ENCODE measurements at places on chromosomes 2 and 18. TPM values are rescaled to one million over a fixed set of nuclear protein-coding genes. Genes with fewer than 3 reads are reported as not detected.

DNA sequence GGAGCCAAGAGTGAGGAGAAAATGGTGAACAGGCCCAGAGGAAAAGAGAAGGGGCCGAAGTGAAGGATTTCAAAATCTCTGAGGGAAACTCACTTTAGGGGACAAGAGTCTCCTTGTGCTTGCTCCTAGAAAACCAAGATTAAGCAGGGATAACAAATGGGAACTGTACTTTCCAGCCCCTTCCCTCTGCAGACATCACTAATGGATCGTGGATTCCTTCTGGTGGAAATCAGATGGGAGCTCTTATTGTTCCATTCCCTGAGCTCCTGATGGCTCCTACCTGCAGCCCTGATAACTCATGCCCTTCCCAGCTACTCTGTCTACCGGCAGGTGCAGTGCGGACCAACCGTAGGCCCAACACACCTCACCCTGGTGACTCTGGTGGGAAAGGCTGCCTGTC lies 20.6 kb upstream of the RESP18 start:
- H3K27ac ChIP-seq, result no peak overlapping the region
- DNase-seq, result no peak
- peaks cover 40% of the 10 kb centered on the region for H3K27me3 ChIP-seq
- H3K36me3 ChIP-seq, result no peaks in the 10 kb centered on the region
- H3K4me1 ChIP-seq, result no peaks in the 10 kb centered on the region
- no peak overlapping the region for H3K4me3 ChIP-seq

DNA sequence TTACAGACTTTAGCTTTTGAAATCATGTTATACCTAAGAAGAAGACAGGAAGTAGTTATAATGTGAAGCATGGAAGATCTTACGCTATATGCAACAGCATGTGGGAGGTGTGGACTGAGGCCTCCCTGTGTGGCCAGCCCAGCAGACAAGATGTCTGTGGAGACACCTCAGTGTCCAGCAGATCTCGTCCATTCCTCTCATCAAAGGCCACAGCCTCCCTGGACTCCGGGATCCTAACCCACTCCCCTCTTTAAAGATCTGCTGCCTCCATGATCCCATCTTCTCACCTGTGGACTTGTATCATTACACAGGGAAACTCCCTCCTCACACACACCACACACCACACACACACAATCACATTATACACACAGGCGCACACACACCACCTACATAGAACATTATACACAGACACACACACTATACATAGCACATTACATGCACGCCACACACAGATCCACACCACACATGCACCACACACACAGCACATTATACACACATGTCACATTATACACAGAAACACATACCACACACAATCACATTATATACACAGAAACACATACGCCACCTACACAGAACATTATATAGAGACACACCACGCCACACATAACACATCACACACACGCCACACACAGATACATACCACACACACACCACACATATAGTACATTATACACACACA lies 89.5 kb downstream of the PXDN start:
- H3K4me3 ChIP-seq, result no peak overlapping the region
- no peak overlapping the region for H3K27ac ChIP-seq
- no peaks in the 10 kb centered on the region for H3K4me1 ChIP-seq
- no peaks in the 10 kb centered on the region for H3K36me3 ChIP-seq

- peak; percentile 78 for DNase-seq
- H3K4me1 ChIP-seq, result peaks cover 38% of the 10 kb centered on the region
- H3K4me3 ChIP-seq, result peak overlapping the region; percentile 52
- peaks cover 10% of the 10 kb centered on the region for H3K36me3 ChIP-seq
- peak overlapping the region; percentile 27 for H3K27ac ChIP-seq
Measured at GRCh38 chr2:238438856-238439849, 12.4 kb downstream of the ASB1 start.

GRCh38 chr2:30421026-30421603 lies 25.9 kb upstream of the LCLAT1 start:
- H3K4me1 ChIP-seq, result peaks cover 54% of the 10 kb centered on the region
- peaks cover 2% of the 10 kb centered on the region for H3K36me3 ChIP-seq
- DNase-seq, result peak; percentile 21

GRCh38 chr2:159138642-159139182 lies 147.8 kb downstream of the WDSUB1 start:
- no peaks in the 10 kb centered on the region for H3K36me3 ChIP-seq
- H3K27me3 ChIP-seq, result no peaks in the 10 kb centered on the region
- no peak for DNase-seq
- no peaks in the 10 kb centered on the region for H3K4me1 ChIP-seq
- H3K4me3 ChIP-seq, result no peak overlapping the region

- H3K4me1 ChIP-seq, result no peaks in the 10 kb centered on the region
- no peaks in the 10 kb centered on the region for H3K27me3 ChIP-seq
- no peaks in the 10 kb centered on the region for H3K36me3 ChIP-seq
- no peak overlapping the region for H3K27ac ChIP-seq
- no peak for DNase-seq
Measured at GRCh38 chr2:3487028-3487425, 32.3 kb downstream of the ADI1 start.

DNA sequence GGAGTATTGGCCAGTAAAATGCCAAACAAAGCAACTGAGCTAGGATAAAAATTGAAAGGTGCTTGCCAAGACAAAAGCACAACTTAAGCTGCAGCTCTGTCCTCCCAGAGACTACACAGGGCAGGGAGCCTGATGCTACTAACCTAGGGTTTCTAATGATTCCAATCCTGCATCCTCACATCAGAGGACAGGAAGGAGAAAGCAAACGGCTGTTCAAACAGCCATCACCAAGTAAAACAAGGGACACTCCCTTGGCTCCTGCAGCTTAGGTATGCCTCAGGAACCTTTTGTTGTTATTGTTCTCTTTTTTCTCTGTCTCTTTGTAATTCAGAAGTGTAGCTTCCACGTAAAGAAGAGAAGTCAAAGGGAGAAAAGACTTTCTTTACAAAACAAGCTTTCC lies 99.5 kb downstream of the TCF4 start:
- no peak for DNase-seq
- no peak overlapping the region for H3K27ac ChIP-seq
- peaks cover 29% of the 10 kb centered on the region for H3K4me1 ChIP-seq
- no peaks in the 10 kb centered on the region for H3K36me3 ChIP-seq

- peaks cover 28% of the 10 kb centered on the region for H3K4me1 ChIP-seq
- no peaks in the 10 kb centered on the region for H3K36me3 ChIP-seq
- no peak overlapping the region for H3K4me3 ChIP-seq
Measured at GRCh38 chr2:144426355-144426754, 93.6 kb downstream of the ZEB2 start.

DNA sequence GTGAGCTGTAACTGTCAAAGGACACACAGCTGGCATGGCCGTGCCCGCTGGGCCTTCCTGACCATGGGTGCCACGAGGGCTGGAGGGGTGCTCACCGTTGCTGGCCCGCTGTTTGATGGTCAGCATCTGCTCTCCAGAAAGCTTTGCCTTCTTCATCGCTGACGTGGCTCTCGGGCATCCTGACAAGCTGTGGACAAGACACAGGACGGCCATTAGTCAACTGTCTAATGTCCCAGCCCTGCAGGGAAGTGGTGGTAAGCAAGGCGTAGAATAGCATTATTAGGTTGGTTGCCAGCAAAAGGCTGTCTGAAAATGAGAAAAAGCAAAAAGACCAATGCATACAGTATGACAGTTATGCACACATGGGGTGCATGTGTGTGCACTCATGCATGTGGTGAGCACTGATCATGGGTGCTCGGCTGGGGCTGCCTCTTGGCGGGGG lies 64.7 kb upstream of the PXDN start:
- no peaks in the 10 kb centered on the region for H3K4me1 ChIP-seq
- H3K27me3 ChIP-seq, result no peaks in the 10 kb centered on the region
- DNase-seq, result no peak
- no peak overlapping the region for H3K27ac ChIP-seq
- H3K4me3 ChIP-seq, result no peak overlapping the region
- no peaks in the 10 kb centered on the region for H3K36me3 ChIP-seq

Gene DCDC2C
- not detected for total RNA-seq

Gene BOK
- 0.10 TPM for total RNA-seq

Gene DSG1
- not detected for total RNA-seq

Gene CCDC148
- total RNA-seq, result not detected

Gene FAM117B
- 16.7 TPM for total RNA-seq

Gene DES
- total RNA-seq, result 0.10 TPM

Measured in activated T-cell treated with anti-CD3 and anti-CD28 coated beads, Interleukin-2, amount 50 U/mL, for 72 hours (primary cell).